ENCODE measurements at places on chromosomes 3 and 15.

GRCh38 chr3:81198216-81198615 lies 563.2 kb downstream of the GBE1 start:
- DNase-seq, result no peak

DNA sequence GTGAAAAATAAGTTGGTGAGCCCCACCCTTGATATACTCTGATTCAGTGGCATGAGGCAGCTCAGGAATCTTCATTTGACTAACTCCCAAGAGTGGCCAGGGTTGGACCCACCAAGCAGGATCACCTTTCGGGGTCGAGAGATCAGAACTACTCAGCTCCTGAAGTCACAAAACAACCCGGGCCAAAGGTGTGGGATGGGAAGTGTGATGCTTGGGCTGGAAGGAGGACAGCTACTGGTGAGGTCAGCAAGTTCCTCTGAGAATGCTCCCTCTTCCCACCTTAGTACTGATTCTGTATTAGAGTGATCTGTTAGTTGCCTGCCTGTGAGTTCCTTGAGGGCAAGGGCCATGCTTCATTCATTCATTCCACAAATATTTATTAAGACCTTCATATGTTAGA lies 15.1 kb downstream of the ESYT3 start:
- no peak for DNase-seq

DNA sequence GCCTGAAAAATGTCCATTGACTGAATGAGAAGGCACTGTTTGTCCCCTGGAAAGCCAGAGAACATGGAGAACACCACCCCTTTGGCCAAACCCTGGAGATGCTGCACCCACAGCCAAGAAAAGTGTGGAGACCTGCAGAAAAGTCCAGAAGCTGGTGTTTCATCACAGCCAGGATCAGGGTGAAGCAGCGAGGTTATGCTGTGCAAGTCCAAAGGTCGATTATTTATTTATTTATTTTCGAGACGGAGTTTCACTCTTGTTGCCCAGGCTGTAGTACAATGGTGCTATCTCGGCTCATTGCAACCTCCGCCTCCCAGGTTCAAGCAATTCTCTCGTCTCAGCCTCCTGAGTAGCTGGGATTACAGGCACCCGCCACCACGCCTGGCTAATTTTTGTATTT lies 5.5 kb upstream of the CTSH start:
- DNase-seq, result no peak

GRCh38 chr15:74857671-74858368 lies 14.9 kb upstream of the ULK3 start:
- DNase-seq, result no peak

DNA sequence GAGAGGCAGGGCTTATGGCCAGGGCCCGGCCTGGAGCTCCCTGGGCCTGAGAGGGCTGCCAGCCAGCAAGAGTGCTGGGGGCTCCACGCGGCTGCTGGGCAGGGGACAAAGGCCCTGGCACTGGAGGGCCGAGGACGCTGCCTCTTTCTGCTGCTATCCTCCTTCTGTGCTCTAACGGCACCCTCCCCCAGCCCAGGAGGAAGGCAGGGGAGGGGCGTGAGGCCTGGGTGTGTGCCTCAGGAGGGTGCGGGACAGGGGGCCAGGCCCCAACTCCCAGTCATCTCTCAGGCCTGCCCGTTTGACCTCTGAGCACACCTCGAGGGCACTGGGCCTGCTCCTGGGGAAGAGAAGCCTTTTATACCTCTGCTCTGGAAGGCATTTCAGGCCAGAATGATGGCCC lies 115.5 kb downstream of the ADCY5 start:
- DNase-seq, result no peak

DNA sequence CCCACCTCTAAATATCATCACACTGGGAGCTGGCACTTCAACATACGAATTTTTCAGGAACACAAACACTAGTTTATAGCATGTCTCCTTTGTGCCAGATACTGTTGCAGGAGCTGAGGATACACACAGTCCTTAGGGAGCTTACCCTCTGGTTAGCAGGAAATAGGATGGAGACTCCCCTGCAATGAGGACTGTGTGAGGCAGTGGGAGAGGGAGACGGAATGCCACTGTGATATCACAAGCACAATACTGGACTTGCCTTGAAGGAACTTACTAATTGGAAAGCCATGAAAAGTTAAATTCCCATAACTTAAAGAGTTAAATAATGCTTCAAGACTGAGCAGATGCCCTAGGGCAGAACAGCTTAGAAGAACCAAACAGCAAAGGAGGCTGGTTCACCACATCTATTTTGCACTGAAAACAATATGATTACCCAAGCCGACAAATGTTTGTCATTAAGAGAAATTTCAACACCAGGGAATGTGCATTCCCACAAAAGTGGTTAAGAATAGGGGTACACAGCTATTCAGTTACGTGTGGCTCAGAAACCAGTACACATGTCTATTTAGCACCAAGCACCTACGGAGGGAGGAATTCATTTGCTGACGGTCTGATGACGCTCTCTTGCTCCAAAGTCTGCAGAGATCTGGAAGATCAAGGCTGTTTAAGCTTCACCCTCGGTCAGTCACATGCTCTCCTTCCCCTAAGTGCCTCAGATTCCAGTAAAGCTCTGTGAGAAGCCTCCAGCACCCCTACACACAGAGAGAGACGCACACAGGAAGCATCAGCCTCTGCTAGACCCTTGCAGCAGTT lies 5.2 kb downstream of the TBC1D2B start:
- no peak for DNase-seq

GRCh38 chr3:136135039-136135802 lies 60.9 kb downstream of the MSL2 start:
- no peak for DNase-seq

DNA sequence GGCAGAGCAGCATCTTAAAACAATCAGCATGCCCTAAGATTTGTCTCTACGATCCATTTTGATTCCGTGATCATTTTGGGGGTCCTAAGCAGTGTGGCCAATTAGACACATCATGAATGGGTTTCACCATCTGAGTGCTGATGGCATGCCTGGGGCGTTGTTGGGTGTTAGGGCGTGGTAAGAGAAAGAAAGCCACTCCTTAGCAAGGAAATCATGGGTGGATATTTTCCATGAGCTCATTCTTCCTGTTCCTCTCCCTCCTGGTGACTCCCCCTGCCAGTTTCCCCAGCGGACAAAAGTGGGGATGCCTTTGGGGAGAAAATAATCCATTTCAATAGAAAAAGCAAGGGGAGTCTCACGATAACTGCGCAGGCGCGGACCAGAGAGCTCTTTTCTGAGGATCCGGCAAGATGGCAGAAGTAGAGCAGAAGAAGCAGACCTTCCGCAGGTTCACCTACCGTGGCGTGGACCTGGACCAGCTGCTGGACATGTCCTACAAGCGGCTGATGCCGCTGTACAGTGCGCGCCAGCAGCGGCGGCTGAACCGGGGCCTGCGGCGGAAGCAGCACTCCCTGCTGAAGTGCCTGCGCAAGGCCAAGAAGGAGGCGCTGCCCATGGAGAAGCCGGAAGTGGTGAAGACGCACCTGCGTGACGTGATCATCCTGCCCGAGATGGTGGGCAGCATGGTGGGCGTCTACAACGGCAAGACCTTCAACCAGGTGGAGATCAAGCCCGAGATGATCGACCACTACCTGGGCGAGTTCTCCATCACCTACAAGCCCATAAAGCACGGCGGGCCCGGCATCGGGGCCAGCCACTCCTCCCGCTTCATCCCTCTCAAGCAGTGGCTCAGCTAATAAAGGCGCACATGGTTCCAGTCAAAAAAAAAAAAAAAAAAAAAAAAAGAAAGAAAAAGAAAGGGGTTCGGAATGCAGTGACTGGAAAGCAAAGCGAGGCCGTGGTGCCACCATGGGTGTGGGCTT lies 301.8 kb downstream of the LRTM1 start:
- no peak for DNase-seq

DNA sequence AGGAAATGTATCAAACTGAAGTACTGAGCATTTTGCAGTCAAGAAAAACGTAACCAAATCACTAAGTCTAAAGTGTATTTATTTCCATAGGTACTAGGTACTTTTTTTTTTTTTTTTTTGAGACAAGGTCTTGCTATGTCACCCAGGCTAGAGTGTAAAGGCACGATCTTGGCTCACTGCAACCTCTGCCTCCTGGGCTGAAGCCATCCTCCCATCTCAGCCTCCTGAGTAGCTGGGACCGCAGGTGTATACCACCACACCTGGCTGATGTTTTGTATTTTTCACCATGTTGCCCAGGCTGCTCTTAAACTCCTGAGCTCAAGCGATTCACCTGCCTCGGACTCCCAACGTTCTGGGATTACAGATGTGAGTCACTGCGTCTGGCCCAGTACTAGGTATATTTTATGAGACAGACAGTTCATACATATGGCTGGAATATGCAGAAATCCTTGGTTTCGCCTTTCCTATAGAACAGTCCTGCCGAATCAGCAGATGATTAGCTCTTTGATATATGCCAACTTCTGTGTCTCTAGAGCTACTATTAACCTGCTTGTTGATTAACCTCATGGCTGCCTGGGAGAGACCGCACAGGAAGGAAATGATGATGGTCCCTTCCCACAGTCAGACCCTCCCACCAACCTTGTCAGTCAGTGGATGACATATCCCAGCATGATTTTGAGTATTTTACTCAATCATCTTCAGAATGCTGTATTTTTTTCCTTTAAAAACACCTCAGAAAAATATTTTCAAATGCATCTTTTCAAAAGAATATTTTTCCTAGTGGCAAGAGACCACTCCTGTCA lies 32.3 kb downstream of the TMOD3 start:
- no peak for DNase-seq

GRCh38 chr15:84880822-84881519 lies 3.5 kb upstream of the SLC28A1 start:
- DNase-seq, result no peak

DNA sequence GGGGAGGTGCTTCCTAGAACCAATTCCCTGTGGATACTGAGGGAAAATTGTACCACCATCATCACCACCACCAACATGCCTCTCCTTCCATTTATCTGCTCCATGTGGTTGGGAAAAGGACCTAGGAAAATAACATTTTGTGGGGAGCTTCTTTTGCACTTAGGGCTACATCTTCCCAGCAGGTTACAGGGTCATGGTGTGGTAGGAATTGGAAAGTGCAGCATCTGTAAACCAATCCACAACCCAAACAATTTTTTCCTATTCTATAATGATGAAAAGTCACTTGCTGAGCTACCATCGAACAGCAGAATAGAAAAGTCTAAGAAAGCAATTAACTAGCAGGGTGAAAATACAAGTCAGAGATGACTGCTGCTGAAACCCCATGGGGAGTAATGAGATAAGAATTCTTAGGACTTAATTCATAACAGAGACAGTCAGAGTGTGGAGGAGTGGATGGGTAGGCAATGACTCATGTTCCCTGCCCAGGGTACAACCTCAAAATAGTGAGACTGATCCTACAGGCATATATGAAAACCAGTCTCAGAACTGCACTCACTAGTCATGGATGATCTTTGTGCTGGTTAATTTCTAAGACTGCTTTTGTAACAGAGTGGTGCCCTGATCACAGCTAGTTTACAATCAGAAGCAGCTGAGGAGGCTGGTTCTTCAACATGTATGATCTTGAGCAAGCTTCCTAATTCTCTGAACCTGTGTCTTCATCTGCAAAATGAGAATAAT lies 38.1 kb upstream of the LEKR1 start:
- DNase-seq, result no peak

DNA sequence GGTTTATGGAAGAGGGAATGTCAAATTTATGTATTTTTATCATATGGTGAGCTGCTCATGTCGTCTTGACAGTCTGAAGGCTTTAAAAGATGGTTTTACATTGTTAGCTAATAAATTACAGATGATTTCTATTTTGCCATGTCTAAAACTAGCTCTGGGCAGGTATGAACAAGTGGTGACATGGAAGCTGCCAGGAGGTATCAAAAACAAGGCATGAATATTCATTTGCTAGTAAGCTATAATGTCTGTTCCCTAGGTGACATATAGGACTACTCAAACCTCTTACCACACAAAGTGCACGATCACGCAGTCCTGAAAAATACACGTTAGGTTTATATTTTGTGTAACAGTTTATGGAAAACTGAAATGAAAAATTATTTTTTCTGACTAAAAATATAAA lies 34.8 kb downstream of the ST3GAL6 start:
- no peak for DNase-seq

- no peak for DNase-seq
Observed at GRCh38 chr3:30248423-30248822, 358.0 kb upstream of the TGFBR2 start.

GRCh38 chr3:193040836-193041672 lies 123.4 kb upstream of the MB21D2 start:
- DNase-seq, result peak; percentile 56

DNA sequence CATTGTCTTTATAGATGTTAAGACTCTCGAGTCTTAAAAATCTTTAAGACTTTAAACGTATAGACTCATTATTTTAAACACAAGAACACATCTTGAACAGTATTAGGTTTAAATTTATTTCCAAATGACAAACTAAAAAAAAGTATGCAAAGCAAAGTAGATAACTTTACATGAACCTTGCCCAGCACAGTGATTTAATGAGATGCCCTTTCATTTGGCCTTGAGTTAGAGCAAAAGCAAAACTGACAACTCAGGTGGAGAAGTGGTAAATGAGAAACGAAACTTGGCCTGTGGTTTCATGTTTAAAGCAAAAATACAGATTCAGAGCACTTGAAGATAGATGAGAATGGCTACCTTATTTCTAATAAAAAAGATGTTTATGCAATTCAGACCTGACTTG lies 8.6 kb downstream of the GPR15 start:
- no peak for DNase-seq

GRCh38 chr15:86164232-86164898 lies 84.7 kb downstream of the AGBL1 start:
- no peak for DNase-seq

- no peak for DNase-seq
Observed at GRCh38 chr3:106678657-106679390, 698.4 kb upstream of the CCDC54 start.

DNA sequence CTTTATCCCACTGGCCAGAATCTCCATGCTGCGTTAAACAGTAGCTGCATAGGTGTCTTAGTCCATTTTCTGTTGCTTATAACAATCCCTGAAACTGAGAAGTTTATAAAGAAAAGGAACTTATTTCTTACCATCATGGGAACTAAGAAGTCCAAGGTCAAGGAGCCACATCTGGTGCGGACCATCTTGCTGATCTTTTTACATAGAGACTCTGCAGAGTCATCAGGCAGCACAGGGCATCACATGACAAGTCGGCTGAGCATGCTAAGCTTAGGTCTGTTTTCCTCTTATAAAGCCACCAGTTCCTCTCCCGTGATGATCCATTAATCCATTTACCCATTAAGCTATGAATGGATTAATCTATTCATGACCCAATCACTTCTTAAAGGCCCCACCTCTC lies 22.4 kb upstream of the FAM174B start:
- no peak for DNase-seq

- DNase-seq, result no peak
Observed at GRCh38 chr3:54994111-54994513, 66.3 kb upstream of the LRTM1 start.

All from H7 (cell line).